ENCODE measurements at places on chromosomes 12 and 14. TPM values are rescaled to one million over a fixed set of nuclear protein-coding genes. Genes with fewer than 3 reads are reported as not detected.

GRCh38 chr12:9856151-9856550 lies 13.0 kb downstream of the CLEC2B start:
- no peaks in the 10 kb centered on the region for H3K27me3 ChIP-seq
- H3K36me3 ChIP-seq, result peaks cover 2% of the 10 kb centered on the region
- H3K4me1 ChIP-seq, result peaks cover 4% of the 10 kb centered on the region
- H3K4me3 ChIP-seq, result no peak overlapping the region
- no peak for DNase-seq
- no peak overlapping the region for H3K27ac ChIP-seq

ST8SIA1 gene
- 3.5 TPM for total RNA-seq

GRCh38 chr12:54420766-54421144 lies 1.7 kb upstream of the ITGA5 start:
- H3K27ac ChIP-seq, result peak overlapping the region; percentile 96
- peak overlapping the region; percentile 15 for H3K4me3 ChIP-seq
- H3K36me3 ChIP-seq, result no peaks in the 10 kb centered on the region
- peaks cover 61% of the 10 kb centered on the region for H3K4me1 ChIP-seq
- H3K27me3 ChIP-seq, result no peaks in the 10 kb centered on the region

DNA sequence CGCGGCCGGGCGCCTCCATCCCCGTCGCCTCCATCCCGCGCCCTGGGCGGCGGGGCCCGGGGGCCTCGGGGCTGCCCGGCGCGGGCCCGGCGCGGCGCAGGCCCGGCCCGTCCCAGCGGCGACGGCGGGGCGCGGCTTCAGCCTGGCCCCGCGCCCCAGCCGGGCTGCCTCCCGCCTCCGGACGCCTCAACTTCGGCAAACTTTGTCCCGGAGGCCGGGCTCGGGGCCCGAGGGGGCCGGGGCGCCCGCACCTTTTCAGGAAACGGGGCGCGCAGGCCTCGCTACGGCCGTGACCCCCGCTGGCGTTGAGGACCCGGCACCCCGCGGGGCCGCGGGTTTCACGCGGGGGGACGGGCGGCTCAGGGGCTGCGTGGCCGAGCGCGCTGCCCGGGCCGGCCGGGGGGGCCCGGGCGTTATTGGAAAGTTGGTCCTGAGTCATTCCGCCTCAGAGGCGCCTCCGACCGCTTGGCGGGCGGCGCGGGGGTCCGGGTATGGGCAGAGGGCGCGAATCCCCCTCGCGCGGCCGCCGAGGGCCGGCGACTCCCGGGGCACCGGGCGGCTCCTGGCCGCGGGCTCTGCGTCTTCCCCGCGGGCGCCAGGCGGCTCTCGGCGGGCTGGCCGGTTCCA lies 575 bp downstream of the TRAF3 start:
- peak overlapping the region; percentile 86 for H3K27ac ChIP-seq
- peak; percentile 32 for DNase-seq
- H3K36me3 ChIP-seq, result no peaks in the 10 kb centered on the region
- peaks cover 4% of the 10 kb centered on the region for H3K4me1 ChIP-seq
- H3K27me3 ChIP-seq, result no peaks in the 10 kb centered on the region

GRIP1 gene
- 1.1 TPM for total RNA-seq

SLC41A2 gene
- total RNA-seq, result 5.7 TPM

PELI2 gene
- 1.3 TPM for total RNA-seq

GRCh38 chr12:100138048-100138802 lies 4.4 kb downstream of the BLTP3B start:
- peak overlapping the region; percentile 75 for H3K27ac ChIP-seq
- no peaks in the 10 kb centered on the region for H3K27me3 ChIP-seq
- peaks cover 5% of the 10 kb centered on the region for H3K4me1 ChIP-seq
- DNase-seq, result no peak

- DNase-seq, result no peak
- no peaks in the 10 kb centered on the region for H3K36me3 ChIP-seq
- H3K4me1 ChIP-seq, result peaks cover 7% of the 10 kb centered on the region
- H3K27ac ChIP-seq, result no peak overlapping the region
Measured at GRCh38 chr14:55881577-55882241, 236.5 kb upstream of the PELI2 start.

NRXN3 gene
- 0.57 TPM for total RNA-seq

- no peaks in the 10 kb centered on the region for H3K4me1 ChIP-seq
- no peak overlapping the region for H3K4me3 ChIP-seq
- DNase-seq, result no peak
- no peak overlapping the region for H3K27ac ChIP-seq
- no peaks in the 10 kb centered on the region for H3K36me3 ChIP-seq
- no peaks in the 10 kb centered on the region for H3K27me3 ChIP-seq
Measured at GRCh38 chr14:53022593-53022992, 71.7 kb upstream of the FERMT2 start.

Data from heart left ventricle (tissue), 16 donors.